Fibroblast of lung (primary cell): ENCODE measurements at places on chromosomes 6 and 20.

- no peaks in the 10 kb centered on the region for H3K27me3 ChIP-seq
- no peaks in the 10 kb centered on the region for H3K36me3 ChIP-seq
- H3K27ac ChIP-seq, result no peak overlapping the region
- DNase-seq, result no peak
- peaks cover 4% of the 10 kb centered on the region for H3K4me1 ChIP-seq
- no peak overlapping the region for H3K4me3 ChIP-seq
These were observed 55.3 kb downstream of the UBE2V1 start for GRCh38 chr20:50057714-50058053.

DNA sequence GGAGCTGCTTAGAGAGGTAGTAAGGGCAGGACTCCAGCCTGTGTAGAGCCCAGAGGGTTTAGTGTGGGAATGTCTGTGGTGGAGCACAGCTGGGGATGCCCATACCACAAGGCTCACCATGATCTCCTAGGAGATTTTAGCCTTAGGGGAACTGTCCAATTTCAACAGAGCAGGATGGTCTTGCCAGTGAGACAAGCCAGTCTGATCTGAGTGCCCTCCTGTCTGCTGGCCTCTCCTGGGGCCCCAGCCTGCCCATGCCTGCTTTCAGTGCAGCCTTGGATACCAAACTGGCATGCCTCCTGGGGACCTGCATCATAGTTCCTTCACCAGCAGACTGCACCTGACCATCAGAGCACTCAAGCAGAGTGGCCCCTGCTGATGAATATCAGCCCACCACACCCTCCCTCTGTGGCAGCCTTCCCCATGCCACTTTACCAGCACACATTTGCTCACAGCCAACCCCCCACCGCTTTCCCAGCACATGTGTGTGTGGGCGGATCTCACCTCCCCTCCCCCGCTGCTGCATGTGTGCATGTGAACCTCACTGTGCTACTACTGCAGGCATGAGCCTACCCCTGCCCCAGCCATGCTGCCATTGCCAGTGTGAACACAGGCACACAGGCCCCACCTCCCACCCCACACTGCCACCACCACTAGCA is 7.9 kb upstream of the TREM1 start:
- no peak overlapping the region for H3K4me3 ChIP-seq
- H3K4me1 ChIP-seq, result no peaks in the 10 kb centered on the region
- H3K27ac ChIP-seq, result no peak overlapping the region

- no peaks in the 10 kb centered on the region for H3K36me3 ChIP-seq
- no peak overlapping the region for H3K4me3 ChIP-seq
- DNase-seq, result no peak
These were observed 56.5 kb upstream of the DST start for GRCh38 chr6:56699066-56699654.

DNA sequence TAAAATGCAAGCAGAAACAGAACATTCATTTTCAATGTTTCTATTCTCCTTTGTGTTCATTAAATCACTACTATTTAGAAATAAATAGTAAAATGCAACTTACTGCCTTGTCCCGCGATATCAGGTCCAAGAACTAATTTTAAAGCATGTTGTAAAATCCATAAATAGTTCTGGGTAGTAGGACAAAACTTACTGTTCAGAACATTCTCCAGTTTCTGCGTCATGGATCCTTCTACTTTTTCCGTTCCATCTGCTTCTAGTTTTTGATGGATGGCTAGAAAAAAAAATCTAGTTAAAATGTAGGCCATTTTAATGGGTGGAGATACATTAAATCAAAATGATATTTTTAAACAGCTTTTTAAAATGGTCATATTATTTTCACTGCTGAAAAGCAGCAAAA is 47.0 kb downstream of the HUS1B start:
- DNase-seq, result no peak
- no peak overlapping the region for H3K27ac ChIP-seq
- H3K4me3 ChIP-seq, result no peak overlapping the region
- no peaks in the 10 kb centered on the region for H3K27me3 ChIP-seq
- peaks cover 4% of the 10 kb centered on the region for H3K36me3 ChIP-seq

DNA sequence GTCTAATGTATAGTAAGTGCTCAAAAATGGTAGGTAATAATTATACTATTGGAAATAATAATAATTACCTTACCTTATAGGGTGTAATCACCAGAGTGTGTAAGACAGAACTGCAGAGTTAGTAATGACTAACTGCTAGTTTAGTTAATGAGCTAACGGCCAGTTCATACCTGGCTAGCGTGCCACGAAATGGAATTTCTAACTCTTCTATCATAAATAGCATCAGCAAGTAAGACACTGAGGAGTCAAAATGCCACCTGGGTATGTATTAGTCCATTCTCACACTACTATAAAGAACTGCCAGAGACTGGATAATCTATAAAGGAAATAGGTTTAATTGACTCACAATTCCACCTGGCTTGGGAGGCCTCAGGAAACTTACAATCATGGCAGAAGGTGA is 63.4 kb upstream of the CEP85L start:
- no peak for DNase-seq
- H3K27ac ChIP-seq, result no peak overlapping the region

- no peak overlapping the region for H3K27ac ChIP-seq
- DNase-seq, result no peak
- no peaks in the 10 kb centered on the region for H3K4me1 ChIP-seq
- H3K27me3 ChIP-seq, result no peaks in the 10 kb centered on the region
- no peak overlapping the region for H3K4me3 ChIP-seq
These were observed 135.9 kb upstream of the DTNBP1 start for GRCh38 chr6:15798533-15799255.

DNA sequence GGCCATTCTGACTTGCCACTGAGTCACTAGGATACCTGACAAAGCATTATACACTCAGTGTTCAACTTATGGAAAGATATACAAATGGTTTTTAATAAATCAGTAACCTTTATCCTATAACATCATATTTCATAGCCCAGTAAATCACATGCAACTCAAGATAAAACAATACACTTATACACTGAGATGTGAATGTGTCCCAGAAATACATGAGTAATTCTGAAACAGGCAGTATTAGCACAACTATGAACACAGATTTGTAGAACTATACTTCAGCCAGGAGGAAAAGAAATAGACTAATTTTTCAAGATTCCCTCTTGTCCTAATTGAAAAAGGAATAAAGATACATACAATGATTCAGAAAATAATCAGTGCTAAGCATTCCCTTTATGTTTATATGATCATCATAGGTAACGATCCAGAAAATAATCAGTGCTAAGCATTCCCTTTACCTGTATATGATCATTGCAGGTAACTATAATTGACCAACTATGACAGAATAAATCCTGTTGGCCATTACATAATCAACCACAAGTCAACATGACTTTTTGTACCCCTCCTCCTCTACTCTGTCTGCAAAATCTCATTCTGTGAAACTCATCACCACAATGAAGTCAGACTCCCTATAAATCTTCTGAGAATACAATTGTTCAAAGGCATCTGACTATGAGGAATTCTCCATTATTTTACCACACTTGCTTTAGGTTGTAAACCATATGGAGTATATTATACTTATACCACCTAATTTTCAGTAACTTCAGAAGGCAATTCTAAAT is 30.3 kb downstream of the HACE1 start:
- no peak for DNase-seq
- no peaks in the 10 kb centered on the region for H3K4me1 ChIP-seq
- H3K27ac ChIP-seq, result no peak overlapping the region
- H3K36me3 ChIP-seq, result no peaks in the 10 kb centered on the region
- H3K27me3 ChIP-seq, result no peaks in the 10 kb centered on the region
